Fibroblast of lung (primary cell): ENCODE measurements at places on chromosomes 6 and 20. TPM values are rescaled to one million over a fixed set of nuclear protein-coding genes. Genes with fewer than 3 reads are reported as not detected.

Gene SEMG1
- total RNA-seq, result not detected in 2 replicates

Gene GTSF1L
- total RNA-seq, result not detected in 2 replicates

- peaks cover 2% of the 10 kb centered on the region for H3K4me1 ChIP-seq
- no peak overlapping the region for H3K27ac ChIP-seq
- no peak overlapping the region for H3K4me3 ChIP-seq
- no peaks in the 10 kb centered on the region for H3K27me3 ChIP-seq
Observed at GRCh38 chr6:4727671-4728435, 48.4 kb upstream of the CDYL start.

DNA sequence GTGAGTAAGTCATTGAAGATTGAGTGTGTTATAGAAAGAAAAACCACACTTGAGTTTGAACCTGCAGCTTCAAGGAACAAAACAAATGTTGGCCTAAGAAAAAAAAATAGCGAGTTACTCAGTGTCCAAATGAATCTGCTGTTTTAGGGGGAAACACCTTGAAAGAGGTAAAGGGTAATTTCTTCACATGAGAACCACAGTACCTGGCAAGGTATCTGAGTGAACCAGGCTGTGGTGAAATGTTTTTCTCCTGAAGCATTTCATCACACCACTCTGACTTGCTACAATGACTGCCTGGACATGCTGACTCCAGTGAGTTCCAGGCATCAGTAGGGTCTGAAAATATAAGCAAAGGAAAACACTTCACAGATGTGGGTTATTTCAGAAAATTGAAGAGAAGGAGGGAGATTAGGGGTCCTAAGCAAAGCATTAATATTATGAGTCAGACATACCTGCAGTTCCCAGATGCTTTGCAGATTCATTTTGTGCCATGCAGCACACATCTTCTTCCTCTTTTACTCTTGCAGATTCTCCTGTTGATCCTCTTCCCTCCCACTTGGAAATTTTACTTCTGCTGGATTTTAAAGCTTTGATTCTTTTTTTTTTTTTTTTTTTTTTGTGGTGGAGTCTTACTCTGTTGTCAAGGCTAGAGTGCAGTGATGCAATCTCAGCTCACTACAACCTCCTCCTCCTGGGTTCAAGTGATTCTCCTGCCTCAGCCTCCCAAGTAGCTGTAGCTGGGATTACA lies 206.2 kb upstream of the SGK1 start:
- no peaks in the 10 kb centered on the region for H3K36me3 ChIP-seq
- no peak overlapping the region for H3K27ac ChIP-seq
- H3K27me3 ChIP-seq, result no peaks in the 10 kb centered on the region
- no peak overlapping the region for H3K4me3 ChIP-seq
- no peak for DNase-seq

Gene TAGAP
- total RNA-seq, result under 0.01 TPM in 1 of 2 replicates, not detected in the other
